ENCODE measurements at places on chromosomes 5 and 9. TPM values are rescaled to one million over a fixed set of nuclear protein-coding genes. Genes with fewer than 3 reads are reported as not detected.

Gene CDH6
- not detected for total RNA-seq

Gene MLANA
- total RNA-seq: 0.70 TPM

Gene PCDHB2
- total RNA-seq: 20.3 TPM

Gene SH3PXD2B
- total RNA-seq: 19.4 TPM

Gene CCL28
- total RNA-seq: 0.43 TPM

Gene ANXA2R
- total RNA-seq: 0.86 TPM

Gene FST
- total RNA-seq: 29.9 TPM

Gene ALDH1A1
- total RNA-seq: 199 TPM

Gene SMIM33
- not detected for total RNA-seq

Gene BARHL1
- total RNA-seq: not detected

Gene CARD9
- total RNA-seq: 0.91 TPM

Gene GRXCR2
- total RNA-seq: not detected

Gene HK3
- total RNA-seq: not detected

Gene NKD2
- total RNA-seq: not detected

DNA sequence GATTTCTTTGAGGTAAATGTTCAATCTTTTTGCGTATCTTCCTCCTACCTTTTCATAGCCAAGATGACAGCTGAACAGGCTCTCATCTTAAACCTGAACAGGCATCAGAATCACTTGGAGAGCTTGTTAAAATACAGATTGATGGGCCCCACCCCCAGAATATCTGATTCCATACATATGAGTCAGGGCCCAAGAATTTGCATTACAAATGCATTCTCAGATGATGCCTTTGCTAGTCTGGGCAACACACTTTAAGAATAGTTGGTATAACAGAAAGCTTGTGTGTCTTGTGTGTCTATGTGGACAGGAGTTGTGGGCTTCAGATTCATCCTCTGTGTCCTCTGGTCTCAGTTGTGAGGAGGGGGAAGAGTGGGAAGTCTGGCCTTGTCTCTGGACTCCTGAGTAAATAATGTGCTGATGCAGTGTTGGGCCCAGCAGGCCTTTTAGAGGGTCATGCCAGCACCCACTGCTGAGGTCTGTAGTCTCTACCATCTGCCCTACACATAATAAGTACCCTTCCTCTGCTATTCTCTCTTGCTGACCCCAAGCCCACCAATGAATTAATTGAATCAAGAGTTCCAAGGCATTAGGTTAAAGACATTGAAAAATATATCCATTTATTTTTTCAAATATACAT is 43.1 kb downstream of the PTCD2 start:
- peak; percentile 78 for DNase-seq

DNA sequence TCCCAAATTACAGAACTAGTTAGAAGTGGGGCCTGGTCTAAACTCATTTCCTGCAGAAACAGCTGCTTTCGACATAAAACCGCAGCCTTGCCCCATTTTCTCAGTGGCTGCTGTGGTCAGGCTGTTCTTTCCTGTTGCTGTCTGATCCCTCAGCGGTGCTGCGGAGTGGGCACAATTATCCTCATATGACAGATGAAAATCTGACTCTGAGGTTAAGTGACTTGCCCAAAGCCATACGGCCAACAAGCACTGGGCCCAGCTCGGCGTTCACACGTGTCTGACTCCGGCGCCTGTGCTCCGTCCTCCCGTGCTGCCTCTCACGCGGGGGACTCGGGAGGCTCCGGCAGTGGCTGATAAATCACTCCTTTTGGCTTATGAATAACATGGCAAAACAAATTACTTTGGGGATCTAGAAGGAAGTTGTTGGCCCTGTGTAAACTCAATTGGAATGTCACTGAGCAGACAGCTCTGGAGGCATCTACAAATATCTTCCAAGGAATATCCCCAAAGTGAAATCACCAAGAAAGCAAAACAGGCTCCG is 142.6 kb upstream of the LMX1B start:
- peak; percentile 87 for DNase-seq

GRCh38 chr5:134536876-134537275 is 11.4 kb downstream of the JADE2 start:
- peak; percentile 39 for DNase-seq

- DNase-seq: peak; percentile 81
These were observed 8.6 kb upstream of the COL15A1 start for GRCh38 chr9:98935071-98935505.

- DNase-seq: no peak
These were observed 192.5 kb upstream of the ZNF462 start for GRCh38 chr9:106670418-106670817.

DNA sequence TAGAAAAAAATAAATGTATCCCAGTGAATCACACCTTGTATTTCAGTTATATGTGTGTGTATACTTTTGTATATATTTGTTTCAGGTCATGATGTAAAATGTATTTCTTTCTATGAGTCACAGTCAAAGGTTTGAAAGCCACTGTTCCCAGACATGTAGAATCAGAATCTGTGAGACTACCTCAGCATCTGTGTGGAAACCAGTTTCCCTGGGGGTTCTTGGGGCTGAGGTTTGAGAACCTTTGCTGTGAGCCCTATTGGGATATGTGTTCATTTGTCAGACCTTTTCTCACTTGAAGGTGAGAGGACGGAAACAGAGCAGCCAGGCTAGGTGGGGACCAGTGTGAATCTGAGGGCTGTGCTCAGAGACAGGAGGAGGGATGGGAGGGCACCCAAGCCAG is 78.7 kb upstream of the SAP30L start:
- no peak for DNase-seq

- DNase-seq: no peak
These were observed 35.7 kb upstream of the LURAP1L start for GRCh38 chr9:12739014-12739652.

GRCh38 chr5:37111426-37112382 is 137.5 kb downstream of the CPLANE1 start:
- DNase-seq: no peak

GRCh38 chr5:34756781-34757624 is 82.0 kb upstream of the TTC23L start:
- DNase-seq: peak; percentile 41

GRCh38 chr9:133687856-133688761 is 50.0 kb downstream of the SARDH start:
- DNase-seq: no peak

DNA sequence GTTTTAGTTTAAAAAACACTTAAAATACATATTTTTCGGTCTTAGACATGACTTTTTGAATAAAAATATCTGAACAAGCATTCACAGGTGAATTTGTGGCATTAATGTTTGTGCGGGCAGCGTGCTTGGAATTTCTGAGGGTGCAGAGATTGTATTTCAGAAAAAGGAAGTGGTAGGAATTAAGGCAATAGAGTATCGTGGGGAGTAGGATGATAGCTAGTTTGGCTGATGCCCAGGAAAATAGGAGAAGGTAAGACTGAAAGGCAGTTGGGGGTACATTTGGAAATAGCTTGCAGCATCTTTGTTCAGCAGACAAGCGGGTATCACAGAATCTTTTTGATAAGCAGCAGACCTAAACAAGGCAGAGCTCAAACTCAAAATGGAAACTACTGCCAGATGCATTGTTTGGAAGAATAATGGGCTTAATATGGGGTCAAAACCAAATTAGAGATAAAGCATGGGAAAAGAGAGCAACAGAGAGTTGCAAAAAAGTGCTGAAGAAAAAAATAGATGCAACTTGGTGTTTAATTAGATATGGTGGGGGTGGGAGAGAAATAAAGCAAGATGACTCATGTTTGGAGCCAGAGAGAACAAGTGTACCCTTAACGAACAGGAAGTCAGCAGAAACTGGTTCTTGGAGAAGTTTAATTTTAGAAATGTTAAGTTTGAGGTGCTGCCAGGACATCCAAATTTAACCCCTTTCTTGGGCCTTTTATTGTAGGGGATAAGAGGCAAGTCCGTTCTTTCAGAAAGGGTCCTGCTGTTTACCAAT is 85.7 kb upstream of the ARRDC3 start:
- DNase-seq: no peak

- DNase-seq: peak; percentile 89
These were observed 40.2 kb downstream of the RCL1 start for GRCh38 chr9:4832786-4833579.

GRCh38 chr5:71925608-71926091 is 181.6 kb upstream of the MAP1B start:
- no peak for DNase-seq

GRCh38 chr5:148033134-148033533 is 30.6 kb upstream of the SPINK5 start:
- DNase-seq: no peak

- no peak for DNase-seq
These were observed 6.5 kb downstream of the EGFL7 start for GRCh38 chr9:136668983-136669790.

GRCh38 chr5:149800633-149801032 is 70.5 kb downstream of the PPARGC1B start:
- DNase-seq: no peak

- no peak for DNase-seq
These were observed 369.4 kb upstream of the DMAC1 start for GRCh38 chr9:8168916-8169438.

DNA sequence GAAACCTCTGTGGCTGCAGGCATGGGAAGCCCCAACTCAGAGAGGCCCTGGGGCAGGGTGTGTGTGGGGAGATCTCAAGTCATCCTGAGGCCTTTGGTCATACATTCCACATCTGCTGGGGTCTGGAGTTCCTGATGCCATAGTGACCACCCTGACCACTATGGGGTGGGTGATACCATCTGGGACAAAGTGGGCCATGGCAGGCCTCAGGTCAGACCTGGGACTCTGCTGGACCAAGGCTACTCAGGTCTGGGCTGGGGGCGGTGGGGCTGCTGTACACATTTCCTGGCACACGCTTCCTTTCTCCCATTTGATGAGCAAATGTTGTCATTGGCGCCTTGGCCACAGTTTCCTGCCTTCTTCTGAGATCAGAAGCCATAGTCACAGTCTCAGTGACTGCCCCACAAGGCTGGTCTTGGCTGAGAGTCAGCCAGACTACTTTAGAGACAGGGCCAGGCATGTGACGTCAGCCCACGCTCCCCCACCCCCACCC is 15.1 kb upstream of the ACSL6 start:
- no peak for DNase-seq

- DNase-seq: no peak
These were observed 83.1 kb upstream of the SMIM32 start for GRCh38 chr5:136276087-136276486.

DNA sequence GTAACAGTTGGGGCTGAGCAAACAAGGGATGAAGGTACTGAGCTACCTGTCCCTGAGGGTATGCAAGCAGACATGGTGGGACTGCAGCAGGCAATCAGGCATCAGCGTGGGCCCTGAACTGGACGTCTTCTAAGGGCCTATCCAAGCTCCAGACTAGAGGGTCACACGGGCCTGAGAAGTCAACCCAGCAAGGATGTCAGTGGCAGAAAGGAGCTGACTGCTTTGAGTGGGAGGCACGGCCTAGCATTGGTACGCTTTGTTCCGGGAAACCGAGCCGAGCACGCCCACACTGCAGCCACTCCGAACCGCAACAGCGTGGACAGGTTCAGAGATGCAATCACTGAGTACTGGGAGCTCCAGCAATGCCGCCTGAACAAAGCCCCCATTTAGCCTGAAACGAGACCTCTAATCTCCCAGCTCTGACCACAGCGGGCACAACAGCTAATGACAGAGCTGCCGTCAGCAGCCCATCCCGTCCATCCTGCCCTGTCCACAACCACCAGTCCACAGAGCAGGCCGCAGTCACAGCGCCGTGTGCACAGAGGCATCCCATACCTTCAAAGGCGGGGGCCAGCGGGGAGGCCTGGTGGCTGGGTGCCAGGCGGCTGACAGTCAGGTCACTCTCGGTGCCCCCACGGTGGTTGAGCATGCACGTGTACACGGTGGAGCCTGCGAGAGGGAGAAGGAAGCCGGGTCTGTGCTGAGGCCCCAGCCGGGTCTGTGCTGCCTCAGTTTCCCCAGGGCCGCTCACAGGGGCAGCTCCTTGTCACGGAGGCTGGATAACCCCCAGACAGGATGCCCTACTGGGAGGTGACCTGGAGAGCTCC is 44.2 kb downstream of the SARDH start:
- no peak for DNase-seq

DNA sequence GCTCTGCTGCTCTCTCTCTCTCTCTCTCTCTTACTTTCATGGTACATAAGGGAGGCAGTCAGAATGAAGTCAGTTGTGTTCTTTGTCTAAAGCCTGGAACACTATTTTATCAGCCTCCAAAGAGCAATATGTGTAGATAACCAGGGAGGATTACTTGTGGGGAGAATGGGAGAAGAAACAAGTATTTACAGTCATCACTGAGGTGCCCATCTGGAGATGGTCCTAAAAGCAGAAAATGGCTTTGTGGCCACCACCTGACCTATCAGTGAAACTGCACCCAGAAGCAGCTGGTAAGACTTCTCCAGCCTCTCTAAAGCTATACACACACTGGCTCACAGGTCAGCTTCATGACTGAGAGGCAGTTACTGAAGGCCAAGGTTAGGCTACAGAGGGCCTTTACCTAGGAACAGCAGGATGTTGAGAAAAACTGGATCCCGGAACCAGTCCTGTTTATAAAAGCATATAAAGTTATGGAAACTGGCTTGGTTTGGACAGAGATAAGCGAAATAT is 75.1 kb downstream of the MRPS27 start:
- DNase-seq: peak; percentile 63

GRCh38 chr5:100846772-100847171 is 56.3 kb downstream of the ST8SIA4 start:
- DNase-seq: no peak

- no peak for DNase-seq
These were observed 84.3 kb downstream of the DNAH5 start for GRCh38 chr5:13860146-13860545.

GRCh38 chr9:110753731-110754231 is 85.2 kb downstream of the MUSK start:
- no peak for DNase-seq
